ENCODE measurements at places on chromosomes 5 and 9. TPM values are rescaled to one million over a fixed set of nuclear protein-coding genes. Genes with fewer than 3 reads are reported as not detected.

GRCh38 chr9:122498883-122499288 is 11.7 kb upstream of the OR1J2 start:
- peak; percentile 17 for DNase-seq
- no peak overlapping the region for H3K27ac ChIP-seq
- H3K36me3 ChIP-seq: no peaks in the 10 kb centered on the region
- peaks cover 36% of the 10 kb centered on the region for H3K27me3 ChIP-seq

- no peak for DNase-seq
- H3K4me3 ChIP-seq: no peak overlapping the region
- peaks cover 17% of the 10 kb centered on the region for H3K4me1 ChIP-seq
- H3K36me3 ChIP-seq: no peaks in the 10 kb centered on the region
- H3K27ac ChIP-seq: no peak overlapping the region
- no peaks in the 10 kb centered on the region for H3K27me3 ChIP-seq
Measured at GRCh38 chr5:177117441-177118045, 16.0 kb upstream of the NSD1 start.

The SLC26A2 gene
- total RNA-seq: 5.9 TPM

DNA sequence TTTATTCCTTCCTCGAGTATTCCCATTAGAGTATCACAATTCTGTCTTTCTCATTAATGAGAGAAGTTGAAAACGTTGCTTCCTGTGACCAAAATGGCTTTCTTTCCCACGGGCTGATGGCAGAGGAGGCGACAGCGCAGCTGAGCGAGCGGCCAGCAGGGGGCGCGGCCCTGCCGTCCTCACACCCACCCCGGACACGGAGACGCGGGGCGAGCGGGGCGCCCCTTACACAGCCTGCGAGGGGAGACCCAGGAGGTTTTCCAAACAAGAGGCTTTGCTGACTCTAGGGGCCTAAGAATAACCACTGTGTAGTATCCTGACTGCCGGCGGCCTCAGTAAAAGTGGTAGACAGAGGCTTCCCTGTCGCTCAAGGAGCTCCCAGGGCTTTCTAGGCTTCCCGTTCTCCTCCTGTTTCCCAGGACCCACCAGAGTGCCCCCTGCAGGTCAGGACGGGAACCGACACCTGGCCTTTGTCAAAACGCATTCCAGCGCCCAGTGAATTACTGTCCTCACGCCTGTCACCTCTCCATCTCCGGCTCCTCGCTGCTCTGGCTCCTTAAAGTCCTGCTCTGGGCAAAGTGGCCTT is 27.3 kb upstream of the FGF1 start:
- H3K36me3 ChIP-seq: no peaks in the 10 kb centered on the region
- H3K4me3 ChIP-seq: peak overlapping the region; percentile 67
- DNase-seq: peak; percentile 89

DNA sequence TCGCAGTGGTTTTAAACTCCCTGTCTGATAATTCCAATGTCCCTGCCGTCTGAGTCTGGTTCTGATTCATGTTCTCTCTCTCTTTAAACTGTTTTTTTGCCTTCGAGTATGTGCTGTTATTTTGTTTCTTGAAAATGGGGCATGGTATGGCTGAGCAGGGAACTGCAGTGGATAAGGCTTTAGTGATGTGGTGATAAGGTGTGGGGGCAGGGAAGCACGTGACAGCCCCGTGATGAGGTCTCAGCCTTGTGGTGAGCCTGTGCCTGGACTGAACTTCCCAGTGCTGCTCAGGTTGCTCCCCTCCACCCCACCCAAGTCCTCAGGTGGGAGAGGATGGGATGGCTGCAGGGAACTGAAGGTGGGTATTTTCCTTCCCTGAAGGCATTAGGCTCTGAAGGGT is 5.5 kb upstream of the ZNF354B start:
- H3K4me1 ChIP-seq: peaks cover 5% of the 10 kb centered on the region
- H3K27me3 ChIP-seq: peaks cover 3% of the 10 kb centered on the region
- no peak overlapping the region for H3K27ac ChIP-seq
- DNase-seq: no peak

GRCh38 chr5:56054666-56055065 is 59.9 kb upstream of the IL6ST start:
- no peak overlapping the region for H3K4me3 ChIP-seq
- peaks cover 64% of the 10 kb centered on the region for H3K4me1 ChIP-seq
- H3K36me3 ChIP-seq: peaks cover 5% of the 10 kb centered on the region
- peaks cover 1% of the 10 kb centered on the region for H3K27me3 ChIP-seq
- no peak overlapping the region for H3K27ac ChIP-seq
- no peak for DNase-seq

The RXFP3 gene
- not detected for total RNA-seq

- no peak overlapping the region for H3K4me3 ChIP-seq
- no peaks in the 10 kb centered on the region for H3K4me1 ChIP-seq
- no peak overlapping the region for H3K27ac ChIP-seq
- H3K36me3 ChIP-seq: no peaks in the 10 kb centered on the region
- no peak for DNase-seq
Measured at GRCh38 chr5:6808462-6808861, 95.2 kb downstream of the TENT4A start.

DNA sequence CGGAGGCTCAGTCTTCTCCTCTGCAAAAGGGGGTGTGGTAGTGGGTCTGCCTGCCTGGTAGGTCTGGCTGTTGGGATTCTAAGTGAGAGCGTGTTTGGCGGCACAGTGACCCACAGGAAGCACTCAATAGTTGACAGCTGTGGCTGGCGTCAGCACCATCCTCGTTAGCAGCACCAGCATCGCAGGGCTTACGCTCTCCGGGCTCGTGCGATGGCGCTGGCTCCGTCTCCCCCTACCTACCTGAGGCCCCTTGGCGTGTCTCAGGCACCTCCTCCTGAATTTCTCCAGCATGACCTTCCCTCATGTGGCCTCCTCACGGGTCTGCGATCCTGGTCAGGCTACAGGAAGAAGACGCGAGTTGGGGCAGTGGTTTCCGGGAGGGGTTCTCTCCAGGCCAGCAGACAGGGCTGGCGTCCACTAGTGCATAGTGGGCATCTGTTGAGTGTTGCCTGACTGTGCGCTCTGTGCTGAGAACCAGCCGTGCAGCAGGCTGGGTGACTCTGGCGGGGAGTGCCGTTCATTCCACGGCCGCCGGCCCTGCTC is 66.9 kb downstream of the HMCN2 start:
- no peak overlapping the region for H3K4me3 ChIP-seq
- DNase-seq: no peak
- H3K27me3 ChIP-seq: peaks cover 48% of the 10 kb centered on the region
- no peaks in the 10 kb centered on the region for H3K4me1 ChIP-seq
- no peaks in the 10 kb centered on the region for H3K36me3 ChIP-seq
